ENCODE measurements at places on chromosomes 4 and X.

DNA sequence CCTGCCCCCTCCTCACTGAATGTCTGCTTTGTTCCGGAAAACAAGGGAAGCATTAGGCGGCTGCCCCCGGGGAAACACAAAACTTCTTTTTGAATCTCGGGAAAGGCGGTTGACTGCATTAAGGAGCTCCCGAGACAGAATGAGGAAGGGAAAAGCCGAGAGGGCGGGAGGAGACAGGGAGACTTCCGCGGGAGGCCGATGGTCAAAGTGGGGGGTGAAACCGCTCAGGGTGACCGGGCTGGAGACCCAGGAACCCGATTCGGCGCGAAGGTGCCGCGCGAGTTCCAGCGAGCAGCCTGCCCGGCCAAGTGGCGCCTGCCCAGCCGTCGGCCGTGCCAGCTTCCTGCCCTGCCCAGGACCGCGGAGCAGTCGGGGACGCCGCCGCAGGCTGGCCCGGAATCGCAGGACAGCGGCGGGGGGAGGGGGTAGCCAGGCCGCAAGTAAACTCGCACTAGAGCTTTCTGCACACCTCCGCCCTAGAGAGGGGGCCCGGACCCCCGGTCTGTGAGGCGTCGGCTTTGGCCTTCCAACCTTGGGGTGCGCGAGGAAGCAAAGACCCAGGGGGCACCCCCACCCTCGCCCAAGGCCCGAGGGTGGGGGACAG, 55.1 kb upstream of the BCOR start:
- no peak for DNase-seq

GRCh38 chr4:18214411-18215055, 193.0 kb upstream of the LCORL start:
- DNase-seq: no peak

DNA sequence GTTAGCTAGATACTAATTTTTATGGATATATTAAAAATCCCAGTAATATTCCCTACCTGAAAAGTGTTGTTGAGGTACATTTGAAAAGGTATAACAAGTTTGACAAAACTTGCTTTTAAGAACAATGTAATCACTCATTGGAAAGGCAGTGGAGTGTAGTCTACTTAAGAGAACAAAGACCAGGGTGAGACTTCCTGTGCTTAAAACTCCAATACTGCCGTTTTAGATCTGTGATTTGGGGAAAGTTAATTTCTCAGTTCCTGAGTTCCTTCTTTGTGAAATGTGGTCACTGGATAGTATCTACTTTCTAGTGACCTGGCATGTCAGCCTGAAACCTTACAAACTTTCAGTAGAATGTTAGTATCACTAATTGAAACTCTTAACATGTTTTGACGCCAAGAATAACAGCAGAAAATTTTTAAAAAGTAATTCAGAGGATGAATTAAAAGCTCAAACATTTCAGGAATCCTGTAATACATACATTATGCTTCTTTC, 56.8 kb downstream of the PCDH7 start:
- DNase-seq: no peak

DNA sequence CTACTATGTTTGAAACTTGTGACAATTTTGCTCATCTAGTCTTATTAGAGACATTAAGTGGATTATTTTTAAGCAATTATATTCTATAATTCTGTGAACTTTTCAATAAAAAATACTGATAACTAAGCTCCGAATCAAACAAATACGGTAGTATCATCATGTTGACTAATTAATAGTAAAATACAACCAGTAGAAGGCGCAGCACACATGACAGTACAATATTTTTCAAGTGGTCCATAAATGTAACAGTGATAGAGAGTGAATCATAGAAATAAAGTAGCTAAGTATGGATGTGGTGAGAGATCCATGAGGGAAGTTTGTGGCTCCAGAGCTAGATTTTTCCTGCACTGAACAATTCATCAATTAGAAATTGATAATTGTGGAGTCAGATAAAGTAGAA, 666.2 kb downstream of the KCTD8 start:
- DNase-seq: no peak

DNA sequence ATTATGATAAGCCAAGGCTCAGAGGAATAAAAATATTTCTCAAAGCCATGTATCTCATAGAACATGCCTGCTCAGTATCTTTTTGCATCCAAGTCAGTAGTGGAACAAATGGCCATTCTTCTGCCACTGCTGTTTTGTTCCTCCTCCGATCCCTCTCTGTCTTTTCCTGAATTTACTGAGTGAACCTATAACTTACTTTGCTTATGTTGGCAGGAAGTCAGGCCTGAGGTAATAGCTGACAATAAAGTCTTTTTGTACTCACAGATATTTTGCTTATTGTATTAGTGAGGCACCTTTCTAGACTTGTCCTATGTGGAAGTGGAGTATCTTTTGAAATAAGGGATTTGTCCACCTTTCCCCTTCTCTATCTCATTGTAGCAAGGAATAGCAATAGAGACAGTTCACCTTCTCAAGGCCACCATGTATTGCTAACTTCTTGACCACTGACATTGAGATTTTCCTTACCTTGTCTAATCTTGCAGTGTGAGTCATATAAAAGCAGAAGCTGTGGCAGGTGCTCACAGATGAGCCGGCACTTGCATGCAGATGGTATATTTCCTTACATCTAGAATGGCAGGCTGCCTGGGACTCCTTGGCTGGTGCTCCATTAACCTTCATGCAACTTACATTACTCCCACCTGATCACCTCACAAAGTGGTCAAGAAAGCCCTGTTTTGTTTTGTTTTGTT, 68.2 kb downstream of the AGTR2 start:
- DNase-seq: no peak

DNA sequence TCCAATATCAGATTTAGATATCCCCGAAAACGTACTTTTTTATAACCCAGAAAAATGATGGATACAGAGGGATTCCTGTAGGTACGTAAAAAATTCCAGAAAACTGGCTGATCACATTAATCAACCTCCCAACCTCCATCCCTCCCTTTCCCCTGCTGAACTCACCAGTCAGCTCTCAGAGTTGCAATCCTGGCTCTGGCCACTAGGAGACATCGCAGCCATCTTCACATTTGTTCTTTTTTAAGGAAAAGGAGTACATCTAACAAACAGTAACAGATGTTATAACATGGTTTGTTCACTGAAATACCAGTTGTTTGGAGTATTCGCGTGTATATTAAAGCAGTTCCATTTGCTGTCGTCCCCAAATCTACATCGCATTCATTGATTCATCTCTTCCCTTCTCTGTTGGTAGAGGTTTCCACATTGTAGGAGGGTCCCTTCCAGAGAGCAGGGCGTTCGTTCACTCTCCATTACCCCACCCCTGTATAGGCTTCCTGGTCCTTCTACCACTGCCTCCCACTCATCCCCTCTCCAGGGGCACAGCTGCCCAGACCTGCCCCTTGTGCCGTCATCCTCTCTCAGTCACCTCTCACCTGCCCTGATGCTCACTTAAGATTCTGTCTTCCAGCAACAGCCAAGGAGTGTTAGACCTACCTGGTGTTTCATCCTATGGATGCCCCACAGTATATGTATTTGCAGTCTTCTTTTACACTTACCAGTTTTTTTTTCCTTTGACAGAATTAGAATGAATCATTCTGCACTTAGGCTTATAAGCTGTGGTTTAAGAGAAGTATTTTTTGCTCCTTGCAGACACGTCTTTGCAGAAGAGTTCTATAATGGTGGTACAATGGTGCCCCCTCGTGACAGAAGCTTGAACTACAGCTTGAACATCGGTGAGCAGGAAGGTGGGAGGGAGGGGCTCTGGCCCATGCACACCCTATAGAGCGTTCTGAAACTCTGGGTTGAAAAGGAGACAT, 36.8 kb upstream of the RAB40AL start:
- DNase-seq: peak; percentile 18

DNA sequence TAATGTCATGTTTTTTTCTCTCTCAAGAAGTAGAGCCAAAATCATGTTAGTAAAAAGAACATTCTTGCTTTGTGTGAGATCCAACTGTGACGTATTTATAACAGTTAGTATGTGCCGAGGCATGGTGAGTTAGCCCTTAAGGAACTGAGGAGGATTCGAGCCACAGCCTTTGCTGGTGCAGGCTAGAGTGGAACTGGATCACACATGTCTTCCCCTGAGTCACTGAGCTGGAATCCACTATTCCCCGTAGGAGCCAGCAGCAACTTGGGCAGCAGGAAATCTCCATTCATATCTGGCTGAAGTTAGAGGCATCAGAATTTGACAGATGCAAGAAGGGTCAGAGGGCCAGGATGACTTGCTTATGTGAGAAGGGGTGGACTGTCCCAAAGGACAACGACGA, 144.6 kb upstream of the KIT start:
- no peak for DNase-seq
